HL-60 (cell line): ENCODE measurements at places on chromosomes 3 and 15.

GRCh38 chr3:74436184-74436583 lies 178.3 kb downstream of the CNTN3 start:
- no peak for DNase-seq

GRCh38 chr3:62372621-62373041 lies 719 bp downstream of the FEZF2 start:
- no peak for DNase-seq

DNA sequence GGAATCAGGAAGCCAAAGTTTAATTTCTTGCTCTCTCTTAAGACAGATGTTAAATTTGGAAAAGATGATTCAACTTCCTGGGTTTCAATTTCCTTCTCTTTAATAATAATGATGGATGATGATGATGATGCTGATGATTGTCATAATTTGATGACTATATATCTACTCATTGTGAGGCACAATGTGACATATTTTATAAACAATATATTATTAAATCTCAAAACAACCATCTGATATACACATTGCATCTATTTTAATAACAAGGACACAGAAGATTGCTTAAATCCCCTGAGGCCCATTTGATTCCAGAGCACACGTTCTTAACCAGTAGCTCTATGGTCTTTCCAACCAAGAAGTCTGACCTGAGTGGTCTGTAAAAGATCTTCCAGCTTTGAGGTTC lies 124.0 kb downstream of the CNTN6 start:
- DNase-seq, result no peak

- no peak for DNase-seq
Observed at GRCh38 chr15:52683580-52683979, 4.4 kb upstream of the ATOSA start.

GRCh38 chr3:165193366-165194254 lies 2.6 kb downstream of the SLITRK3 start:
- DNase-seq, result no peak

- DNase-seq, result no peak
Observed at GRCh38 chr3:105598042-105598796, 231.5 kb downstream of the ALCAM start.

GRCh38 chr15:29652595-29652994 lies 169.7 kb downstream of the TJP1 start:
- no peak for DNase-seq

GRCh38 chr3:17707813-17708543 lies 34.5 kb downstream of the TBC1D5 start:
- DNase-seq, result no peak

DNA sequence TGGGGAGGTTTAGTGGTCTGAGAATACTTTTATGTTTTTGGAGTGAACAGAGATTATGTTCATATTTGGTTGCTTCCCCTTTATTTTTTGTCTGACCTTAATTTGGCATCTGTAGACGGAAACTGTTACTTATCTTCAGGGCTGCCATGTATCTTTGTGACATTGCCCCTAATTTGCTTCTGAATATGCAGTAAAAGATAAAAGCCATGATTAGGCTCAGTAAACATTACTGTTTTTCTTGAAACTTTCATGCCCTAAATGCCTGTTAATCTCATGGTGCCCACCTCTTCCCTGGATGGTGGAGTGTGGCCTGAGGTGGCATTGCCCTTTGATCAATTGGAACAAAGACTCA lies 106.7 kb downstream of the C3orf70 start:
- no peak for DNase-seq

DNA sequence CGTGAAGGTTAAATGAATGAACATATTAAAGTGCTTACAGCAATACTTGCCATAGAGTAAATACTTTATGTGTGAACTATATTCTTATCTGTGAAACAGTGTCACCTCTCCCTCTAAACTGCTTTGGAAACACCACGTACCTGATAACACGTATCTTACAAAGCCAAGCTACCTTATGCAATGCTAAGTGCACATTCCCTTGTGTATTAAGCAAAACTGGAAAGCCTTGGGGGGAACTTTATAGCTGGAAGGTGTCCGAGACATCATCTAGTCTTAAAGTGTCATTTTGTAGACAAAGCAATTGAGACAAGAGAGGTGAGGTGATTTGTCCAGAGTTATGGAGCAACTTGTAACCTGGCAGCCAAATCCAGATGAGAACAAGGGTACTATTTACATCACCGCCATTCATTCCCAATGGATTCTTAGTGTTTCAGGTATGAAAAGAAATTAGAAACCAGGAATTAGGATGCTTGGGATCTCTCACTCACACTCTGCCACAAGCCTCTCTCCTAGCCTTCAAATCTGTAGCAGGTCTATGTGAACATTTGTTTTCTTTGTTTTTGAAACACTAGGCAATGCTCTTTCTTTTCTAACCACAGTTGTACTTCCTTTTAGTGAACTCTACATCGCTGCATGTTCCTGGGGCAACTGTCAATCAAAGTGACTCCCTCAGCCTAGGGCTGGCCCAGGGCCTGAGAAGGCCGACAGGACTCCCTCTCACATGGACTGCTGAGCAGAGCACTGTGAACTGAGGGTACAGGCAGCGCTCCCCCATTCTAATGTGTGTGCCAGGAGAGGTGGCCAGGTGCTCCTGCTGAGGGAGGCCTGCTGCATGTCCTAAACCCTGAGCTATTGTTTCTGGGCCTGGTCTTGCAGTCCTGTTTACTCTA lies 13.9 kb upstream of the MGLL start:
- DNase-seq, result no peak

DNA sequence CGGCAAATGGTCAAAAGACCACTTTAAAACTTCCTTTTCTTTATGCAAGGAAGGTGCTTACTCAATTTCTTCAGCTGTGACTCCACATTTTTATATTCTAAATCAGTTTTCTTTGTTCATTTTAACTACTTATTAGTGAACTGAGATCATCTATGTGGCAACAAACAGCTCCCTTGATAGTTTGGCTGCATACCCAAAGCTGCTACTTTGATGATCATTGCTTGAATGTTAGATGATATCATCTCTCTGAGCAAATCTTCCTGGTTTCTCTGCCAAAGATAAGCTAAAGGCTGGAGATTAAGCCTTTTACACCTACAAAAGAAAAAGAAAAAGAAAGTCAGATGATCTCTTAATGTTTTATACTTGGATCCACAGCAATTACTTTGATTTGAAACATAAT lies 95.5 kb downstream of the DPH6 start:
- no peak for DNase-seq

- no peak for DNase-seq
Observed at GRCh38 chr3:71046791-71047190, 536.7 kb downstream of the FOXP1 start.

GRCh38 chr3:177353140-177353539 lies 155.9 kb upstream of the TBL1XR1 start:
- DNase-seq, result peak; percentile 38
